ENCODE measurements at places on chromosomes 2 and 18. TPM values are rescaled to one million over a fixed set of nuclear protein-coding genes. Genes with fewer than 3 reads are reported as not detected.

- H3K36me3 ChIP-seq: no peaks in the 10 kb centered on the region
- no peaks in the 10 kb centered on the region for H3K27me3 ChIP-seq
- no peak for DNase-seq
Observed at GRCh38 chr2:188238386-188238785, 53.3 kb upstream of the GULP1 start.

- no peak for DNase-seq
- no peak overlapping the region for H3K4me3 ChIP-seq
- H3K36me3 ChIP-seq: no peaks in the 10 kb centered on the region
- no peaks in the 10 kb centered on the region for H3K27me3 ChIP-seq
Observed at GRCh38 chr2:33265584-33266338, 210.7 kb upstream of the RASGRP3 start.

DNA sequence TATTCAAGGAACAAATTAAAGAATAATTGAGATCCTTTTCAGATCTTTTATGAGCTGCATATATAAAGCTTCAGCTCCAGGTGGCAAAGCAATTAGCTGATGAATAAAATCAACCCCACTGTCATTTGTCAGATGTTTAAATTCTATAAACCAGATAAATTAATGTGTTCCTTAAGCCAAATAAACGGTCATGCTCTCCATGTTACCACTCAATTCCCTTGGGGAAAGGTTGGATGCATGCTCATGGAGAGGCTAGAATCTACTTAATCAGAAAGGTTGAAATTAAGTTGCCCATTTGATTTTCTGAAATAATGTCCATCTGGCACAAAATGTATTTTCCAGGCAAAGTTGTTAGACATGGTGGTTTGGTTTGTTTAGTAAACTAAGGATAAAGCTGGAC lies 282.5 kb upstream of the SPRED2 start:
- DNase-seq: no peak
- H3K36me3 ChIP-seq: no peaks in the 10 kb centered on the region
- no peak overlapping the region for H3K4me3 ChIP-seq
- H3K27ac ChIP-seq: no peak overlapping the region
- H3K27me3 ChIP-seq: no peaks in the 10 kb centered on the region

Gene MEIS1
- total RNA-seq: 35.5 TPM

Gene LIMS1
- total RNA-seq: 64.6 TPM

DNA sequence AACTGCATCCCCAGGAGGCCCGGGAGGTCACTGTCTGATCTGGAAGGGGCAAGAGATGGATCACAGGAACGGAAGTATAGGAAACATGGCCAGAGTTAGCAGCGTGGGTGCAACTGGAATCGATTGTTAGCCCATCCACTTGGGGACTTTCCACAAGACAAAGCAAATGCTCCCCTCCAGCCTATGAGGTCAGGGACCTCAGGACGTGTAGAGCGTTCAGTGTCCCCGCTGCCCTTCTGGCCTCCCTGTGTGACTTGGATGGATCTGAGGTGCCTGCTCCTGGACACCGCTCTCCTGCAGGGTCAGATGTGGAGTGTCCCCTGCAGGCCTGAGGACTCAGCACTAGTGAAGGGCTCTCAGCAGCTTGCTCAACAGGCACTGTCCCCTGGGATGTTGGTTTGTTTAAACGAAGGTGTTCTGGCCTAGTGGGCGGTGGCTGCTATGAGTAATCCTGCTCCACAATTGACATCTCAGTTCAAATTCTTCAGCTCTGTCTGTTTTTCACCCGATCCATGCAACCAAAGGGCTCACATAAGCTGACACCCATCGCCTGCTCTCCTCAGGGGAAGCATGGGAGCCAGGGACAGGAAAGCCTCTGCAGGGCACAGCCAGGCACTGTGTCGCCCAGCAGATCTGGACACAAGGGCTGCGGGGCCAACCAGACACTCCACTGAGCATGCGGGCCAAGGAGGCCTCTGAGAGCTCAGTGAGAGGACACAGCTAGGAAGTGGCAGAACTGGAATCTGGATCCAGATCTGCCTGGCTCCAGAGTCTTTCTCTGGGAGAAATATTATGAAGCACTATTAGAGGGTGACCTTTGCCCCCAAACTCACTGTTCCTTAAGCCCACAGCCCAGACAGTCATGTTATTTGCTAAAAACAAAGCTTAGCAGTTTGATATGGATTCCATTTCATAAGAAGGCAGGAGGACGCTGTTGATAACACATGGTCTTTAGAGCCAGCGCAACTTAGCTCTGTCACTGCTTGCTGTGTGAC lies 78.5 kb downstream of the RHOB start:
- no peak overlapping the region for H3K4me3 ChIP-seq
- H3K27ac ChIP-seq: peak overlapping the region; percentile 71
- peaks cover 10% of the 10 kb centered on the region for H3K4me1 ChIP-seq
- no peaks in the 10 kb centered on the region for H3K27me3 ChIP-seq
- DNase-seq: peak; percentile 78

All from hepatocyte (in vitro differentiated cells).